ENCODE measurements at places on chromosomes 13 and 19.

GRCh38 chr19:41616792-41617621 lies 9.9 kb downstream of the CEACAM4 start:
- no peak for DNase-seq

GRCh38 chr13:23411220-23411619 lies 22.3 kb downstream of the SACS start:
- no peak for DNase-seq

DNA sequence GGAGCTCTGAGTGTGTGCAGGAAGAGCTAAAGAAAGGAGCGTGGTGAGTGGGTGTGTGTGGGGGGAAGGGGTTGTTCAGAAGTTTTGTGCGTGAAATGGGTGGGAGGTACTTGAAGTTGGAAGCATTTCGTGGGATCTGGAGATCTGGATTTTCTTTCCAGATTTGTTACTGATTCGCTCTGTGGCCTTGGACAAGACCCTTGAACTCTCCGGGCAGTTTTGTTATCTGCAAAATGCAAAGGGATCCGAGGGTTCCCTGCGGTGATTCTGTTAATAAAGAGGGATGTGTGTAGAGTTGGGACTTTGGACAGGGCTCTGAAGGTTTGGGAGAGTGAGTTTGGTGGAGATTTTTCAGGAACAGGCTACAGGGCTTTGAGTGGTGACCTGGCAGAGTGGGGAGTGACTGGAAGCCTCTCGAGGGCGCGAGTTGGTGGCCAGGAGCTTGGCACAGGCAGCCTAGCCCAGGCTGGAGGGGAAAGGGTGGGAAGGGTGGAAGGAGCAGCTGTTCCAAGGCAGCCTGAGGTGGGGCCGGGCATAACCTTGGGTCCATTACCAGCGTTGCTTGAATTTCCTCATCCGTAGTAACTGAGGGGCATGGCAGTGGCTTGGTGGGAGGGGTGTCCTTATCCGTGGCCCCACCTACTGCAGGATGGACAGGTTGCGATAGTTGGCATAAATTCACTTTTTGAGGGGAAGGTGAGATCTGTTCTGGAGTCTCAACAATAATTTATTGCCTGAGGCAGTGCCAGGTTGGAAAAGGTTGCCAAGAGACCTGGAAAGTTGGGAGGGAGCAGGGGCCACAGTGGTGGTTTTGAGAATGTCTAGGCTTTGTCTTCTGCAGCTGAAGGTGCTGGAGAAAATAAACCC lies 2.1 kb downstream of the ACTN4 start:
- no peak for DNase-seq

DNA sequence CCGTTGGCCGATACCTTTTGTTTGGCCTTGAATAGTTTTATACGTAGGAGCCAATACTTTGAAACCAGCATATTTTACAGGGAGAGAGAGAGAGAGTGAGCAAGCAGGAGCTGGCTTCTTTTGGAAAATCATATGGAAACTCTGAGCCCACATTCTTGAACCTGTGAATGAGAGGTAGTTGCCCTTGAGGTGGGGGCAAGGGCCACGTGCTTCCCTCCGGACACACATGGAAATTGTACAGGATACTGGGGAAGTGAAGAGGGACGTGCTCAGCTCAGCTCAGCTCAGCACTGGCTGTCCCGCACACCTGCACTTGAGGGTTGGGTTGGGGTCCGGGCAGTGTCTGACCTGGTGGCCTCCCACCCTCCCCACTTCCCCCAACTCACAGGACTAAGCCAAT lies 68.3 kb downstream of the SPRYD7 start:
- no peak for DNase-seq

GRCh38 chr19:4908360-4908759 lies 941 bp upstream of the UHRF1 start:
- DNase-seq, result no peak

DNA sequence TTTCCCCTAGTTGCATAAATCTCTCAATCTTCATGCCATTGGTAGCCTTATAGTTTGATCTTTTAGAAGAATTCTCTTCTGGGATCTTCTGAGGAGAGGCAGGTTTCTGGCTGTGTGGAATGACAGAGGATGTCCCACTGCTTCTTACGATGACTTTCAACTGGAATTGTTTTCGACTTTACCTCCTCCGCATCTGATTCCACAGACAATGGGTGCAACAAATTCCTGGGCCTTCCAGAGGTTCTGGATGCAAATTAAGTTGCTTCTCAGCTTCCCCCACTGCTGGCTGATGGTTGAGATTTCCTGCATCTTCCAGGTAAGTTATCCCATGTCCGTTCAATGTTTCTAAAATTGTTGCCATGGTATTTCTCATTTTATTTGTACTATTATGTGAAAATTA lies 142.3 kb upstream of the TSC22D1 start:
- DNase-seq, result no peak

GRCh38 chr19:36169084-36169760 lies 17.0 kb upstream of the COX7A1 start:
- DNase-seq, result no peak

- DNase-seq, result no peak
Observed at GRCh38 chr13:91368676-91369440, 21.4 kb downstream of the MIR17HG start.

GRCh38 chr13:67859904-67860303 lies 629.8 kb upstream of the PCDH9 start:
- DNase-seq, result no peak

Measured in stimulated activated CD4-positive, alpha-beta T cell treated with anti-CD3 and anti-CD28 coated beads, Interleukin-15, amount 100 ng/mL, for 24 hours (primary cell).